ENCODE measurements at places on chromosomes 7 and 10.

- no peak for DNase-seq
These were observed 62.1 kb downstream of the NPY start for GRCh38 chr7:24346129-24346528.

GRCh38 chr7:45225948-45226335, 68.4 kb downstream of the RAMP3 start:
- no peak for DNase-seq

DNA sequence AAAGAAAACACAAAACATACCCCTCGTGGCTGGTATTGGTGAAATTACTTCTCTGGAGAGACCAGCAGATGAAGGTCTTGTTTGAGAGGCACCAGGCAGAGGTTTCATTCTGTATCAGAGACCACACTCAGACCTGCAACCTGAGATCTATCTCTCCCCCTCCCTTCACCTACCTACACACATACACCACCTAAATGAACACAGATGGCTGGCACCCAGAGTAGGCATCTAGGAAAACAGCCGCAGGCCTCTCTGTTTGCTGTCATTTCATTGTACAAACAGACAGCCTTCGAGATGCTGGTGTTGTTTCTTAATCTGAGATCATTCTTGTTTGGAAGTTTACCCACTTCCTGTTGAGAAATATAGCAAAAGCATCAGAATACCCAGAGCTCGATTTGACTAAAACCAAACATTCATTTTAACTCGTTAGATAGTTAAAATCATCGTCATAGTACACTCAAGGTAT, 173.9 kb upstream of the SLC25A13 start:
- no peak for DNase-seq

GRCh38 chr10:31580646-31581045, 261.6 kb downstream of the ZEB1 start:
- DNase-seq: no peak

Measured in fibroblast of skin of back (primary cell).